ENCODE measurements at places on chromosomes 2 and 18.

DNA sequence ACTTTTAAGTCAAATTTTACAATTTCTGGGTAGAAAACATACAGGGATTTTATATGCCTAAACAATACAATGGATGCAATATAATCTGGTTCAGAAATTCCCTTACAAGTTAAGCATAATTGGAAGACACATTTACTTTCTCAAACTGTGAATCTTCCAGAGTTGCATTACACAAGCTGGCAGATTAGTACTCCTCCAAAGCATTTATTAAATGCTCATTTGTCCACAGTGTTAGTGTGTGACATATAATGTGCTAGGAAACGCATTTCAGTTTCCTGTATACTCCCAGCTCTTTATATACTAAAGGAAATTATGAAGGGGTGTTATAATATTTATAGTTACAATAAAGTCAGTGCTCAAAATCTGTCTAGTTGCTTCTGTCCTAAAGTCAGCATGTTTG is 239.0 kb upstream of the FIGN start:
- no peak for DNase-seq

- DNase-seq = no peak
Measured at GRCh38 chr2:52881606-52882005, 886.0 kb upstream of the CHAC2 start.

DNA sequence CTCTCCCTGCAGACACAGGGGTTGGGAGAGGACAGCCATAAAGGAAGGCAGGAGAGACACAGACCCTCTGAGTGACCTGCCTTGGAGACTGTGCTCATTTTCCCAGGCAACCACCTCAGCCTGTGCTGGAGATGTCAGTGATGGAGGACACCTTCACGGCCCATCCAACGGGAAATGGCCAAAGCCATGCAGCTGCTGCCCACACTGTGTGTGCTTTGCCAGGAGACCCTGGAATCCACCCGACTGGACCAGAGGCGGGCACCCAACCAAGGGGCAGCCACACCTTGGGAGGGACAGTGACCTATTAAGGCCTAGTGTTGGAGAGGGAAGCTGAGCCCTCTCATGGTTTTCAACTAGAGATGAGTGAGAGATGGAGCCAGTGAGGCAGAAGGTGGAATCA is 192.5 kb downstream of the SMAD2 start:
- DNase-seq = no peak

DNA sequence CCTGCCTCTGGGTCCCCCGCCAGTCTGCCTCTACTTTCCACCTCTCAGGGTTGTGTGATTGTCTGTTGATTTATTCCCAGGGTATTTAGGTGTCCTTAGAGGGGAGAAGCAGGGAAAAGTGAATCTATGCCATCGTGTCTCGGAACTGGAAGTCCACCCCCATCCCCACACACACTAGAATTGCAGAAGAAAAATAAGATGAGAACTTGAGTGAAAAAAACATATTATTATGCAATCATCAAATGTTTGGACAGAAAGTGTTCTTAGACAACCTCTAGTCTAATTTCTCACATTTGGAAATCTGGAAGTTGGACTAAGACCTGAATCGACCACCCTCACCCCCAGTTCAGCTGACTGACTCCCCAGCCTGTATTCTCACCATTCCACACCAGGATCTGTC is 14.1 kb upstream of the CASP8 start:
- no peak for DNase-seq

DNA sequence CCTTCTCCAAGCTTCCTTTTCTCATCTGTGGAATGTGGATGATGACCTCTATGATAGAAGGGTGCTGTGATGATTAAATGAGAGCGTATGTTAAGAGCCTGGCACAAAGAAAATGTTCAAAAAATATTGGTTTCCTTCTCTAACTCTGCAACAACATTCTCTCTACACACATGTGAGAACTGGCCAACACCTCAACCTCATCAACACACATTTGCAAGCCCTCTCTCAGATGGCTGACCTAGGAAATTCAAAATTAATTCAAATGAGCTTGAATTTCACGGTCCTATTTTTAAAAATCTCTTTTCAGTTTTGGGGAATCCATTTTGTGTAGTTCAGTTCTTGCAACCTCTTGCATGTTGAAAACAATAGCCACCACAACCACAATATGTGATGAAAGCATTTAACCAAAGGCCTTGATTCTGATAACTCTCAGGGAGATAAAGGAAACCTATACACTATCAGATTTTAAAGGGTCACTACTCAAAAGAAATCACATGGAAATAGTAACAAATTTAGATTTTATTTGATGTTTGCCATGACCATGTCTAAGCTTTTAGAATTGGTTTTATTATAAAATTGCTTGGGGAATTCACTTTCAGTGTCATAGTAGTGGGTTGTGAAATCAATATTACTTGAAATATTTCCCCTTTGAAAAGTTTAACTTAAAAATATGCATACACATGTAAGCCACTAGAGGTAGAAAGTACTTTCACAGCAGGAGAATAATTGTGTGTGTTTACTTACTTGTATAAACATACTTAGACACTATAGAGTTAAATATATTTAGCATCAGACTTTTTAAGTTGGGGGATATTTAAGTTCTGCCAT is 16.6 kb upstream of the NABP1 start:
- DNase-seq = no peak

GRCh38 chr2:147782141-147782930 is 62.5 kb upstream of the ACVR2A start:
- no peak for DNase-seq

DNA sequence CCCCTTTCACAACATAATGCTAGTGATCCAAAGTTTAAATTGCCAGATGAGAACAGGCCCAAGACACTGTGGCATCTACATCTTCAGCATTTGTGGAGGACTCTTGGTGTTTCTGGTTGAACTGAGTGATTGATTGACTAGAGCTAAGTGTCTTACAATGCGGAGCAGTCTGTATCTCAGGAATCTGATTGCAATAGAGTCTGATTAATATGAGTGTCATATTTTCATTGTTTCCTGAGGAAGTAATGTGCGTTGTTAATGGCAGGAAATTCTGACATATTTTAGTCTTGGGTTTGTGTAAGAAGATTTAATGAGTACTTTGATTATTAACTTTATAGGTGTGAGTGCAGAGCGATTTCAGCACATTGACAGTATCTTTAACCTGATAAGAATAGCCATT is 82.0 kb upstream of the PROKR1 start:
- no peak for DNase-seq

GRCh38 chr2:60109744-60110143 is 443.7 kb downstream of the BCL11A start:
- DNase-seq = no peak

DNA sequence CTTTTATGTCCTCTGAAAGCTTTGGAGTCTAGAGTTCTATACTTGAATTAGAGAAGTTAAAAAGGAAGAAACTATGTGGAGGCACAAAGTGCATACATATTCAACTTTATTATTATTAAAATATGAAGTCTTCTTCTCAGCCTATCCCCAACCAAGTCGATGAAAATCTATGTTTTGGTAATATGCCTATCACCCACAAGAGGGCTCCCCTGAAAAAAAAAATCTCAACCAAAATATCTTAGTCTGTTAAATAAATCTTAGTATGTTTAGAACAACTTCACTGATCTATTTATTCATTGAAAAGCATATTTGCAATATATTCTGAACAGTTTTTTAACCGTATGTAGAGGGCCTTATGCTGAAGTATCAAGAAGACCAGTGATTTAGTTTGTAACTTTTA is 804.5 kb downstream of the TDRD15 start:
- no peak for DNase-seq

- DNase-seq = no peak
Measured at GRCh38 chr18:58538604-58539386, 90.1 kb downstream of the ALPK2 start.

- no peak for DNase-seq
Measured at GRCh38 chr2:20351555-20352229, 1.0 kb upstream of the PUM2 start.

- no peak for DNase-seq
Measured at GRCh38 chr2:207142461-207142860, 23.3 kb downstream of the KLF7 start.

GRCh38 chr18:35941299-35941698 is 31.2 kb upstream of the RMP24 start:
- no peak for DNase-seq
